ENCODE measurements at places on chromosomes 1 and 21. TPM values are rescaled to one million over a fixed set of nuclear protein-coding genes. Genes with fewer than 3 reads are reported as not detected.

The KIF21B gene
- 50.4 TPM for total RNA-seq

DNA sequence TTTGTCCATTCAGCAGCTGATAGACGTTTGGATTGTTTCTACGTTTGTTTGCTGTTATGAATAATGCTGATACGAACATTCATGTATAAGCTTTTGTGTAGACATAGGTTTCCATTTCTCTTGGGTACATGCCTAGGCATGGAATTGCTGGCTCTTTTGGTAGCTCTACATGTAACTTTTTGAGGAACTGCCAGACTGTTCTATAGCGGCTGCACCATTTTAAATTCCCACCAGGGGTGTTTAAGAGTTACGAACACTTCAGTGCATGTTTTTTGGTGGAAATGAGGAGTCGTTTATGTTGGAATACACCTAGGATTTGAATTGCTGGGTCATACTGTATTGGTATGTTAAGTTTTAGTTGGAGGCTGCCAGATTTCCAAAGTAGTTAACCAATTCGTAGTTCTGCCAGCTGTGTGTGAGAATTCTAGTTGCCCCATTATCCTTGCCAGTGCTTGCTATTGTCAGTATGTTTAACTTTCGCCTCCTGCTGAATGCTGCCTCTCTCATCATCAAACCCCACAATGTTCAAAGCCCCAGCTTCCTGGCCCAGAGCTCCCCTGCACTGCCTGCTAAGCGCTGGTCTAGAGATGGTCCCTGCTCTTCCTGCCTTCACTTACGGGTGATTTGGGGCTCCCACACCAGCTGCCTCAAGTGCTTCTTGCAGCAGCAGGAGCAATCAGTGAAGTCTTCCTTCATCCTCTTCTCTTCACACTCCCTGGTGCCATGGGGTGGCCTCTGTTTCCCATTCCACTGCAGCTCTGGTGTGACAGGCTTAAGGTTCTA is 81.0 kb downstream of the MAN1C1 start:
- H3K27me3 ChIP-seq, result peaks cover 60% of the 10 kb centered on the region
- no peak overlapping the region for H3K27ac ChIP-seq
- H3K4me3 ChIP-seq, result no peak overlapping the region
- H3K36me3 ChIP-seq, result no peaks in the 10 kb centered on the region

GRCh38 chr1:237640011-237640671 is 250.6 kb downstream of the ZP4 start:
- H3K27me3 ChIP-seq, result no peaks in the 10 kb centered on the region
- DNase-seq, result no peak
- no peak overlapping the region for H3K27ac ChIP-seq
- H3K4me3 ChIP-seq, result no peak overlapping the region
- H3K4me1 ChIP-seq, result peaks cover 1% of the 10 kb centered on the region
- H3K36me3 ChIP-seq, result peaks cover 9% of the 10 kb centered on the region

The COP1 gene
- 47.5 TPM for total RNA-seq

The LORICRIN gene
- total RNA-seq, result not detected

DNA sequence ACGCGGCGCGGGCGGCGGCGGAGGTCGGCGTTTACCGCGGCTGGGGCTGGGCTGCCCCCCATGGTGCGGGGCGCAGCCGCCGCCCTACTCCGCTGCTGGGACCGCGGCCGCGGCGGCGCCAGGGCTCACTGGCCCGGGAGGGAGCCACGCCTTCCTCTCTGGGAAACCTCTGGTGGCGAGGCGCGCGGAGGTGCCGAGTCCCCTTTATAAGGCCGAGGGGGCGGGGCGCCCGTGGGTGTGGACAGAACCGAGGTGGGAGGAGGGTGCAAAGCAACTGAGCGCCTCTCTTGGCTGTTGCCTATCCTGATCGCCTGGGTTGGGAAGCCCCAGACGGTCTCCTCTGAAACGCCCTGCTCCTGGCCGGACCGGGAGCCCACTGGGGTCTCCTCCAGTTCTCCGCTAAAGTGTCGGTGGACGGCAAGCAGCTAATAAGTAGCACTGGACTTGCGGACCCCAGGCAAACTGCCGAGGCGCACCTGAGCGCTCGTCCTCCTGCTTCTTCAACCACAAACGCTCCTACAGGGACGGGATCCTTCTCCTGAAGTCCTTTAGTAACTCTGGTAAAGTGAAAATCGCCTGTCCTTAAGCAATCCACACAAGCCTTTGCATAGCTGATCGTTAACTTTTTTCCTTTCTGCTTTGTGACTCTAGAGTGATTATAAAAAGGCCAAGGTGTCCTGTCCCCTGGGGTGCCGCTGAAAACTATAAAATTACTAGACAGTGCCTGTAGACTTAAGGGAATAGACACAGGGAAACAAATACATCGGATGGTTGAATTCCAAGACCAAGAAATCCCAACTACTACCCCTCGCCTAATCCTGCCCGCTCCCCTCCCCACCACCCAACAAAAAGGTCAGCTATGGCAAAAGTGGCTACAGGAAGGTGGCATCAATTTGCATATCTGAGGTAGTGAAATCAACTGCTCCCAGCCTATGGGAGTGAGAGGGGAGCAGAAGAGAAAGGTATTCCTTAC is at the start of gene PTGER3:
TSS of gene PTGER3 (minus strand) at position 182 of the 973 bp plus-strand sequence. CDS start 239 bp downstream, outside the sequence.
- DNase-seq, result peak; percentile 43
- no peak within 1 kb of the TSS for H3K27ac ChIP-seq
- peaks cover 52% of the 10 kb centered on the region for H3K27me3 ChIP-seq
- H3K4me1 ChIP-seq, result peaks cover 18% of the 10 kb centered on the region

GRCh38 chr1:209770636-209771415 is 13.5 kb downstream of the C1orf74 start:
- peaks cover 55% of the 10 kb centered on the region for H3K4me1 ChIP-seq
- no peak for DNase-seq
- H3K27me3 ChIP-seq, result no peaks in the 10 kb centered on the region
- H3K36me3 ChIP-seq, result peaks cover 2% of the 10 kb centered on the region

The ANGPTL1 gene
- not detected for total RNA-seq

Data from activated T-helper 2 cell treated with anti-CD3 and anti-CD28 coated beads, Interferon-gamma antibody, Interleukin-2, Interleukin-4, amounts not matched to agents 10 μg/mL and 5 μg/mL and 100 μg/mL, durations not matched to agents 14 hours and 24 hours and 36 hours (primary cell).